ENCODE measurements at places on chromosomes 1 and 21.
A peak's percentile ranks its signal among the peaks of the same experiment; 100 is the strongest.

DNA sequence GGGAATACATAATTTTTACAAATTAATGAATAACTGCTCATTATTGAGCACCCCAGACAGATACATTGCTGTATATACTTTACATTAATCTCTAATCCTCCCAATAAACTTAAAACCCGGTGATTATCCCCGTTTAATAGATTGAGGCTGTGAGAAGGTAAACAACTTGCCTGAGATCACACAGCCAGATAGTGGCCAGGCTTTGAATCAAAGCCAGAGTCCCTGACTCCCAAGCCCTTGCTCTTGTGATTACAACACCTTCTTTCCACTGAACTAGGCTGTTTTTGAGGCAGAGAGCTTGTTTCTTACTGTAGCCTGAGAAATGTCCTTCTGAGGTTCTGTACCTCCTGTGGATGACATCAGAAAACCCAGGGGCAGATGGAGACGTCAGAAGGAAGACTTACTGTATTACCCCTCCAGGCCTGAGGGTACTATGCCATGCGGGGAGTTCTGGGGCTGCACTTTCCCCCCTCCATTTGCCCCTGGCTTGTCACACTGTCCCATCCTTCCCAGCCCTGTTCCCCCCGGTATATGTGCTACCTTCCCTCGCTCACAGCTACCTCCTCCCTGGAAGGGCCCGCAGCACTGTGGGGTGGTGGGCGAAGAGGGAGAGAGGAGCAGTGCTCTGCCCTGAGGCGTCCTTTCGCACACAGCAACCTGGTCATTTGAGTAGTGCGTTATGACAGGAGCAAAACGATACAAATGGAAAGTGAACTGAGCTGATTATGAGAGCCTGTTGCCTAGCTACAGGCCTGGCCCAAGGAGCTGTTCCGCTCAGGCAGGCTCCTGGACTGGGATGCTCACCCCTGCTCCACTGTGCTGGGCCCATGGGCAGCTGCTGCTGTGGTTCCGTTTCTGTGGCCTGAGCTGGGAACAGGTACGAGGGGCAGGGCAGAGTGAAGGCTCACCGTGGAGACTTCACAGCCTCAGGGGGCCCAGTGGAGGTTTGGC, 4.6 kb downstream of the KCNC4 start:
- peak; percentile 61 for DNase-seq

DNA sequence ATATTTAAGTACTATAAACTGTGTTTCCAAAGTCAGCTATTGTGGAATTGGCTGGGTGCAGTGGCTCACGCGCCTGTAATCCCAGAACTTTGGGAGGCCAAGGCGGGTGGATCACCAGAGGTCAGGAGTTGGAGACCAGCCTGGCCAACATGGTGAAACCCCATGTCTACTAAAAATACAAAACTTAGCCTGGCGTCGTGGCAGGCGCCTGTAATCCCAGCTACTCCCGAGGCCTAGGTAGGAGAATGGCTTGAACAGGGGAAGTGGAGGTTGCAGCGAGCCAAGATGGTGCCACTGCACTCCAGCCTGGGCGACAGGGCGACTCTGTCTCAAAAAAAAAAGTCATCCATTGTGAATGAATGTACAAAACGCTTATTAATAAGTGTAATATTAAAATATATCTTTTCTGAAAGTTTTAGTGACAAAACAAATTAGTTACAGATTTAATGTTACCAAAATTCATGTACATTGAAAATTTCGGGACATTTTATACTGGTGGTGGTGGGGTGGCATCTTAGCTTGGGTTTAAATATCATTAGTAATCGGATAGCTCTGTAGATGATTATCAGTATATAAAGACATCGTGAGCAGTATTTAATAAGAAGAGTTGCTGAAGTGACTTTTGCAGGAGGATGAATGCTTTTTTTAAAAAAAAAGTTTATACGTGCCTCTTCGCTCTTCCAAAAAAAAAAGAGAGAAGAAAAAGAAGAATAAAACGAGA, 503 bp upstream of the SRSF11 start:
- no peak for DNase-seq

DNA sequence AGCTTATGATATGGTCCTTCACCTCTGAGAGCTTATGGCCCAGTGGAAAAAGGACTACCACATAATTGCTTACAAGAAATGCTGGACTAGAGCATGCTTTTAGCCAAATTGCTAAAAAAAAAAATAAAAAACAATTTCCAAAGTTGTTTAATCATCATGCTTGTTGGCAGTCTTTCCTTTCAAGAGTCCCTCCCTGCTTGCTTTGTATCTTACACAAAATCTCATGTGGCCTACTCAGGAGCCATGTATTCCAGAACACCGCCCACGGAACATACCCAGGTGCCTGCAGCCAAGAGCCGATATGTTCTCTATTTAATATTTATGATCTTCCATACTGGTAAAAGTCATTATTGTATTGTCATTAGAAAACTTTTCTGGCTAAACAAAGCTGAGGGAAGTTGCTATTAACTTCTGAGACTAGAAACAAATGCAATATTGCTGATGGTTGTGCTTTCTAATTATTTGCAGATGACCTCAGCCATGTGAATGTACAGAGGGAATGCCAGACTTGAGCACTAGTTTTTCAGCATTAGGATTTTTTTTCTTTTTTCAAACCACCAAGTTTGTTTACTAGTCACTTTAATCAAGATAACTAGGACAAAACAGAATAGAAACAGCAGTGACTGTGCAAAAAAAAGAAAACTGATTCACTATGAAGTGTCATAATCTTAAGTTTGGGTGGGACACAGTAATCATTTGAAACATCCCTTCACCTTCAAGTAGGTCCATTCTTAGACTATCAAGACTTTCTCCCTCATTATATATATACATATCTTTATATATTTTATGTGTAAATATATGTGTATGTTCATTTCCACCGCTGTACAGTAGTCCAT, 129.3 kb upstream of the GORAB start:
- DNase-seq, result no peak

DNA sequence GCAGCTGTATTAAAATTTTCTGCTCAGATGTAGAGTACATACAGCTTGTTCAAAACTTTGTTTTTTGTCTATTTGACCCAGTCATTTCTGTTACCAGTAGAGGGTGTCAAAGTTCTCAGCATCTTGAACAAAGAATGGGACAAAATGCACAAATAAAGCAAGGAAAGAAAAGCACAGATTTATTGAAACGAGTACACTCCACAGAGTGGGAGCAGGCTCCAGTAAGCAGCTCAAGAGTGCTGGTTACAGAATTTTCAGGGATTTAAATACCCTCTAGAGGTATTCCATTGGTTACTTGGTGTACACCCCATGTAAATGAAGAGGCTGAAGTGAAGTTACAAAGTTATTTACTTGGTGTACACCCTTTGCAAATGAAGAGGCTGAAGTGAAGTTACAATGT, 8.9 kb upstream of the PRMT6 start:
- DNase-seq, result no peak

DNA sequence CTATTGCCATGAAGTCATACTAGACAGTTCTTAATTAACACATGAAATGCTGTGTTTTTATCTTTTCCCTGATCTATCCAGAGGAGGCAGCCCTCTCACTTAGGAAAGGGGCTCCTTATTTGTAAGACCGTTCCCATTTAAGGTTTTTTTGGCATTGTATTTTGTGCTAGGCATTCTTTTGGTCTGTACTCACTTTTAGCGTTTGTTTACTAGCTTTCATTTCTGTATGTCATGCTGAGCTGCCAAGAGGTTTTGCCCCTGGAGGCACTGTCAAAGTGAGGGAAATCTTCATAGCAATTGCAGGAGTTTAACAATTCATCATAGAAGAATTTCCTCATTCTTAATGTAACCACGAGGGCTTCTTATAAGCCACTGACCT, 59.5 kb downstream of the MTR start:
- DNase-seq, result no peak

DNA sequence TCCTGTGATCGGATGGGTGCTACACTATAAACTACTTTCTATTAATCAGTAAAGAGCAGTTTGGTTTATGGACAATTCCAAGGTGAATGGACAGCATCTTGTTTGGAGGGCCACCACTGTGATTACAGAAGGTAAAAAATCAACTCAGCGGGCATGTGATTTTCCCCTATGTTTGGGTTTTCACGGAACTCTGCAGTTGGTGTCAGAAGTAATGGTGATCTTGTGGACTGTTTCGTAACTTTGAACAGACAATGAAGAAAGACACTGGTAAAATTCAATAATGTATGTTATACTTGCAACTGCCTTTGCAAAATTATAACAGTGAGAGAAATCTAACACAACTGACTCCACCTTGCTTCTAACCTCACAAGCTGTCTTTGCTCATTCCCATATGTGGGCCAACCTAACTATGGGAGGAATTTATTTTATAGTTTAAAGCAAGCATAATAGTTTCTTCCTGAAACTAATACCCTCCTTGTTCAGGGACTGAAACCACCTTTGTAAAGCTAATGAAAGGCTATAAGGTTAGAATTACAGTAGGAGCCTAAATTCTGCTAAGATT, 53.2 kb downstream of the TRIM33 start:
- DNase-seq, result no peak

DNA sequence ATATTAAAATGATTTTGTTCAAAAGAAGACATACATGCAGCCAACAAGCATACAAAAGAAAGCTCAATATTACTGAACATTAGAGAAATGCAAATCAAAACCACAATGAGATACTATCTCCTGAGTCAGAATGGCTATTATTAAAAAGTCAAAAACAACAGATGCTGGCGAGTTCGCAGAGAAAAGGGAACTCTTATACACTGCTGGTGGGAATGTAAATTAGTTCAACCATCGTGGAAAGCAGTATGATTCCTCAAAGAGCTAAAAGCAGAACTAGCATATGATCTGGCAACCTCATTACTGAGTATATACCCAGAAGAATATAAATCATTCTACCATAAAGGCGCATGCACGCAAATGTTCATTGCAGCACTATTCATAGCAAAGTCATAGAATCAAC, 126.0 kb upstream of the HMCN1 start:
- DNase-seq, result no peak

- no peak for DNase-seq
Observed at GRCh38 chr1:2411801-2412394, 466 bp downstream of the PEX10 start.

DNA sequence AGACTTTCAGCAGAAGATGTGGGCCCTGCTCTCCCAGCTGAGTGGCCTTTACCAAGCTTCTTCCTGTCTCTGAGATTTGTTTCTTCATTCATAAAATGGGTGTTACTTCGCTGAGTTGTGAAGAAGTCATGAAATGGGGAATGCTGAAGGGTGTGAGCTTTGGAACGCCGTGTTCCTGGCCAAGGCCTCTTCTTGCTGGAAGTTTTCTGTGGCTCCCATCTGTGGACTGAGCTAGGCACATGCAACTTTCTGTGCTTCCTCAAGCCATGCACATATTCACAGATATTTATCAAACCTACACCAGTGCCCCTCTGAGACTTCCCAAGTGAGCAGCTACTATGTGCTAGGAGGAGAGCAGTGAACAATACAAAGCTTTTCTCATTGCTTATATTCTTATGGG, 106.3 kb upstream of the JUN start:
- DNase-seq, result no peak

DNA sequence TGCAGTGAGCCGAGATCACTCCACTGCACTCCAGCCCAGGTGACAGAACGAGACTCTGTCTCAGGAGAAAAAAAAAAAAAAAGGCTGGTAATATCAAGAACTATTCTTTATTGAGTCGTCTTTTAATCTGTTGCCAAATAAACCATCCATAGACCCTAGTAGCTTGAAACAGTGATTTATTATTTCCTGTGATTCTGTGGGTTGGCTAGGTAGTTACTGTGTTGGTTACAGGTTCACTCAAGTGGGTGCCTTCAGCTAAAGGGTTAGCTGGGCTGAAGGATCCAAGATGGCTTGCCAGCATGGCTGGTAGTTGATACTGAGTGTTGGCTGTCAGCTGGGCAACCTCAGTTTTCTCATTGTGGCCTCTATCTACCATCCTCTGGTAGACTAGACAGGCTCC, 9.2 kb downstream of the TLCD4 start:
- DNase-seq, result no peak

GRCh38 chr21:32844653-32845436, 73.3 kb upstream of the PAXBP1 start:
- no peak for DNase-seq

DNA sequence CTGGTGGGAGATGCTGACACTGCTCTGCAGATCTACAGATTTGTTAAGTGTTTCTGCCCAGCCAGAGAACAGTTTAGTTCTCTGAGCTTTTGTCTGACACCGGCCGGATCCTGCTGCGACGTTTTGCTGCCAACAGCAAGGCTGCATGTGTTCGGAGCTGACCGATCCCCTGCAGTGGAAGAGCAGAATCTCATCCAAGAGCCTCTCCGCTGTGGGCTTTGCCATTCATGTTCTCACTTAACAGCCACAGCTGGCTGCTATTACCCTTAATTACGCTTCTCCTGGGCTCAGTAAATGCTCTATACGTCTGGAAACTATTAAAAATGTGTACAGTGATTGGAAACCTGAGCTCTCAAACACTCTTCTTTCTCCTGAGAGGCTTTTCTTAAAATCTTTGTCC, 105.3 kb downstream of the BCAR3 start:
- DNase-seq, result no peak

GRCh38 chr1:6029351-6029750, 16.3 kb upstream of the KCNAB2 start:
- no peak for DNase-seq

GRCh38 chr1:91901231-91901630, 15.3 kb upstream of the TGFBR3 start:
- no peak for DNase-seq

DNA sequence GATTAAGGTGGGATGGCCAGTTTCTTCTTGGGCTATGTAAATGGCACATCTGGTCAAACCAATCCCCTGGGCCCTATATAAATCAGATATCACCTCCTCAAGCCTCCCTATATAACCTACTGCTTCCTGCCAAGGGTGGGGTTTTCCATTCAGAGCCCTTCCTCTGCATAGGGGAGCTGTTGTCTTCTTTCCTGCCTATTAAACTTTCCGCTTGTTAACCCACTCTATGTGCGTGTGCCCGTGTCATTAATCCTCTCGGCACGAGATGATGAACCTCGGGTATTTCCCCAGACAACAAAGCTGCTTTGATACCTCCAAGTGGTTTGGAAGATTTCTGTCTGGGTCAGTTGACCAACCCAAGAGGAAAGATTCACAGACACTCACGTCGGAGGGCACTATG, 19.3 kb upstream of the SERTAD4 start:
- no peak for DNase-seq

- no peak for DNase-seq
Observed at GRCh38 chr1:234611225-234611846, 1.4 kb upstream of the IRF2BP2 start.

DNA sequence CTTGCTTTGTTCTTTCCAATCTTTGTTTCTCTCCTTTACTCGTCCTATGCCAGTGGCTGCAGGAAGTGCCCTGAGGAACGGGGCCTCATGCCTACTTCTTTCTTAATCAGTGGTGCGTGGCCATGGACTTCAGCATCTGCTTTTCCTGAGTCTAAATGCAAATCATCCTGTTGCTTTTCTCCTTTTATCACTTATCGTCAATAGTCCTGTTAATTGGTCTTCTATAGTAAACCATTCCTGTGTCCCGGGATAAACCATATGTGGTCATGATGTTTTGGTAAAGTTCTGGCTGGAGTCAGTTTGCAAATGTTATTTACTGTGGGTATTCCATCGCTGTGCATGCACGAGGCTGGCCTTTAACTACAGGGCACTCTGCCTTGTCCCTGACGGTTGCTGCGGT, 47.5 kb downstream of the AGPAT3 start:
- no peak for DNase-seq
